ENCODE measurements at places on chromosomes 4 and X.

DNA sequence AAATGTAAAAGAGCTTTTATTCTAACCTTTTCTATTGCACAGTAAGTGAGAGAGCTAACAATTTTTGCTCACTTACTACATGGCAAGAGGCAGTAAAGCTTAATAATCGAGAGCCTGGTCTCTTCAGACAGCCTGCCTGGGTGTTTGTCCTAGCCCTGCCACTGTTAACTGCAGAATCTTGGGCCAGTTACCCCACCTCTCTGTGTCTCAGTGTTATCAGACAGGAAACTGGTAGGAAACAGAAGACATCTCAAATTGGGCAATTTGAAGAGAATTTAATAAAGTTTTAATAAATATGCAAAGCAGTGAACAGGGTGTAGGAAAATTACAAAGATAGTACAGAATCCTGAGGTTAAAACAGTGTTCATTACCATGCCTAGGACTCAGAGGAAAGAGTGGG lies 13.4 kb downstream of the STAP1 start:
- DNase-seq, result no peak

DNA sequence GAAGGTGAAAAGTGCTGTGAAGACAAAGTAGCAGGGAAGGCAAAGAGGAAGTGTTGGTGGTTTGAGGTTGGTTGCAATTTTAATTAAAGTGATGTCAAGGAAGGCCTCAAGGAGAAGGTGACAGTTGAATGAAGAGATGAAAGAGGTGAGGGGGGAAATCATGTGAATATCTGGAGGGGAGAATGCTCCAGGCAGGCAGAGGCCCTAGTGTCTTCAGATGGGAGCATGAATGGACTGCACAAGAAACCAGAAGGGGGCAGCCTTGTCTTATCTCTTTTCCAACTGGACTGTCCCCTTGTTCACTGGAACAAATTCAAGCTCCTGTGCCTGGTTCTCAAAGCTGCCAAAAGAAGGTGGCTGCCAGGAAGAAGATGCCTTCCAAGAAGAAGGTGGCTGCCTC lies 68.4 kb downstream of the MAOB start:
- no peak for DNase-seq

- DNase-seq, result no peak
Measured at GRCh38 chrX:71650333-71650969, 16.9 kb upstream of the LOC101059915 start.

DNA sequence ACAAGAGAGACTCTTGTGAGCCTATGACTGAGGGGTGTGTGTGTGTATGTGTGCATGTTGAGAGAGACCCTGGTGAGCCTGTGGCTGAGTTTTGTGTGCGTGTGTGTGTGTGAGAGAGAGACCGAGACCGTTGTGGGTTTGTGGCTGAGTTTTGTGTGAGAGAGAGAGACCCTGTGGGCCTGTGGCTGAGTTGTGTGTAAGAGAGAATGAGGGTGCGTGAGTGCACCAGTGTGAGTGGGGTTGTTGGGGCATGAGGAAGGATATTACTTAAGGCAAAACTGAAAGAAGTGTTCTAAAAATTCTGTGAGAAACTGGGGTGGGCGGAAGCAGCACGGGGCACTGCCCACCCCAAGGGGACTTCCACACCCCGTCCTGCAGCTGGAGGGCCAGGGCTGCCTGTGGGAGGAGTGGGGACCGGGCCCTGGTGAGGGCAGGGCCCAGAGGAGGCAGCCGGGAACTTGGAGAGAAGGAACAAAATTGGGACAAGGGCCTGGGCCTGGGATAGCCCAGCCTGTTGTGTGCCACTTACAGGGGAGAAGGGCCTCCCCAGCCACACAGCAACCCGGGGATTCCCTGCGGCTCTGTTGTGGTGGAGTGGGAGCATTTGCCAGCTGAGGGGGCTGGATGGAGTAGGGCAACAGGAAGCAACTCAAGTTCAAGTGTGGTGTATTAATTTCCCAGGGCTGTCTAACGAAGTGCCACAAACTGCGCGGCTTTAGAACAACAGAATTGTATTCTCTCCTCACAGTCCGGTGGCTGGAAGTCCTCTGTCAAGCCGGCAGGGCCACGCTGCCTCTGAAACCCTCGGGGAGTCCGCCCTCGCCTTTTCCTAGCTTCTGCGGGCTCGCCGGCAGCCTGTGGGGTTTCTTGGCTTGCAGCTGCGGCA lies 22.1 kb downstream of the TMEM131L start:
- no peak for DNase-seq

DNA sequence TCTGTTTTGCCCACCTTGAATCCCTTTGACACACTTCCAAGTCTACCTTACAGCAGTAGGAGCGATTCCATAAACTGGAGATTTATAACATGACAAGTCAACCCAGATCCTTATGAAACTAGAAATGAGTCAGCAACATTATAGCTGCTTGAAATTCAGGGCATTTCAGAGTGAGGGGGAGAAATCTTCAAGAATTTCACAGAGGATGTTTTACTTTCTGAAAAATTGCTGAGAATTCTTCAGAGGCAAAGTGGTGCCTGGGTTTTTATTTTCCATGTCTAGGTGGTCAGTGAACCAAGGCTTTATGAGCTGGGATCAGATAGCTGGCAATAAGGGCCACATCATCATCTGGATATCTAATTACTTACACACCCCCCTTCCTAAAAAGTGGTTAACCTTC lies 119.8 kb downstream of the PPARGC1A start:
- no peak for DNase-seq

DNA sequence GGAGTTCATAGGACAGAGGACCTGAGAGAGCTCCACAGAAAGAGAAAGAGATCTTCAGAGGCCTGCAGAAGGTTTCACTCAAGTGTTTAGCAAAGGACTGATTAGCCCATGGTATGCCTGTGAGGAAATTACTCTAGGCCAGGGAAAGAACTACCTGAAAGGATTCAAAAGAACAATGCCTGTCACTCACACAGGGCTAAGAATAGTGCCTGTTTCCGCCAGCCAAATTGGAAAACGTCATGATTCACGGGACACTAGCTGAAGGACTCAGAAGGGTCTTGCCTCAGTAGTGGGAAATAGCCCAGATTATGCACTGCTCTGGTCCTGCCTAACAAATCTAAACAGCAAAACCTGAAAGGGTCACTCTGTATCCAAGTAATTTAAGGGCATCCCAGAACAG lies 21.1 kb downstream of the SYTL4 start:
- no peak for DNase-seq

Data from AG09309 (cell line).